Hippocampal formation (tissue), 2 donors: ENCODE measurements at places on chromosomes 12 and 14.

DNA sequence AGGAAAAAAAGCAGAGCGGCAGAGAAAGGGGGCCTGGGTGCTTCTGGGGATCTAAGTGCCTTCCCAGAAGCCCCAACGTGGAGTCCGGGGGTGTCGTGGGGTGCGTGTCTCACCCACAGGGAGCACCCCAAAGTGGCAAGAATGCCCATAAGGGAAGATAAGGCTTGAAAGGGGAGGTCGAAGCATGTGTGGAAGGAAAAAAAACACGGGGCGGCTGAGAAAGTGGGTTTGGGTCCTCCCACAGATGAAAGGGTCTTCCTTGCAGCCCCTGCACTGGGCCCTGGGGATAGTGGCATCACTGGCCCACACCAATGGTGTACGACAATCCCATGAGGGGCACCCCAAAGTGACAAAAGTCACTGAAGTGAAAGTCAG, 275.5 kb downstream of the ALG10 start:
- no peak for DNase-seq

GRCh38 chr14:104390941-104391901, 188.3 kb upstream of the C14orf180 start:
- no peak for DNase-seq

DNA sequence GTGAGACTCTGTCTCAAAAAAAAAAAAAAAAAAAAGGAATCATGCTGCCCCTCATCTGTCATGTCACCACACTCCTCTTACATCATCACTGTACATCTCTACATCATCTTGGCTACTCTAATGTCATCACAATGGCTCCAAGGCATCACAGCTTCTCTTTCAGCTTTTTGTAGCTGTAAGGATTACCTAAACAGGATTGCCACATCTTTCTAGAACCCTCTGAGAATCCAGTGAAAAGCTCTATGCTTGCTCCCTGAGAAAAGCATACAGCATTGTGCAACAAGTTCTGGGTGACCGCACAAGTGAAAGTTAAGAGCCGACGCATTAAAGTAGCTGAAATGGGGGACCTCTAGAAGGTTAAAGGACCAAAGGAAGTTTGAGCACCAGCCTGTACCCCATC, 272.5 kb downstream of the C12orf50 start:
- DNase-seq: no peak

- no peak for DNase-seq
Measured at GRCh38 chr12:56713345-56713744, 11.8 kb downstream of the NACA start.

DNA sequence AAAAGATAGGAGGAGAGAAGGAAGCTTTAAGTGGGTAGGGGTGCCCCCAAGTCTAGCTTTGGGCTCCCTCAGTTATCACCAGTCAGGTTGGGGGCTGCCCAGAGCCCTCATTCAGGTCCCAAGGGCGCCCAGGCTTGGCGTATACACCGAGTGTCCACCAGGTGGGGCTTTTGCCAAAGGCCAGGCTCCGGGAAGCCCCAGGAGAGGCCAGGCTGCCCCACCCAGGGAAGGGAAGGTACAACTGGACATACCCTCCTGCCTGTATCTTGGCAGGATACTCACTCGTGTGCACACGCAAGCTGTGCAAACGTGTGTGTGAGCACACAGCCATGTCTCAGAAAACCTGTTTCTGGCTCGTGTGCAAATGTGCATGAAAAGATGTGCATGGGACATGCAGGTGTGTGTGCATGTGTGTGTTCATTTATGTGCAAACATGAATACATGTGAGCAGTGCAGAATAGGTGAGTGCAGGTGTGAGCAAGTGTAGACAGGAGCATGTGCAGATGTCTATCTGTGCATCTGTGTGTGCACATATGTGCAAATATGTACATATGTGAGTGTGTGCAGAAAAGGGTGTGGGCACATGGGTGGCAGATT, 103.9 kb upstream of the MYL2 start:
- peak; percentile 8 for DNase-seq

- no peak for DNase-seq
Measured at GRCh38 chr14:60922050-60922449, 58.8 kb downstream of the TRMT5 start.

GRCh38 chr12:51351913-51352532, 5.5 kb upstream of the CELA1 start:
- DNase-seq: peak; percentile 39

GRCh38 chr14:30559638-30560091, 707 bp downstream of the G2E3 start:
- DNase-seq: no peak

DNA sequence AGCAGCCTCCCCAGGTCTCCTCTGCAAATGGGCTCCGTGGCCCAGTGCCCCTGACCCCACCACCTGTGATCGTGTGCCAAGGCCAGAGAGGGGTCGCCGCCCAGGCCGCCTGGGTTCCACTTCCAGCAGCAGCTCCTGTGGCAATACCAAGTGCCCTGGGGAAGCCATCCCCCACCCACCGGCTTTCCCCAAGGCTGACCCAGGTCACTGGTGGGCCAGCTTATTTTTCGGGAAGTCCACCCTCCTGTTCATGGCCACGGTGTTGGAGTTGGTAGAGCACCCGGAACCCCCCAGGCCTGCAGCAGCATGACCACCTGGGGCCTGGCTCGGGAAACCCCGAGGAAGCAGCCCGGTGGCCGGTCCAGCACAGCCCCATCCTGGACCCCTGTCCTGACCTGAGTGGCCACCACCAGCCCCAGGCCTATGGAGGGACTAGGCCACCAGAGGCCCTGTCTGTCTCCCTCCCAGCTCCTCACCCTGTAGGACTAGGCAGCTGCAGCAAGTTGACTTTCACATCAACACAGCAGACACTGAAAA, 40.8 kb upstream of the OASL start:
- DNase-seq: no peak

GRCh38 chr12:94550964-94551363, 91.3 kb upstream of the CEP83 start:
- DNase-seq: no peak

DNA sequence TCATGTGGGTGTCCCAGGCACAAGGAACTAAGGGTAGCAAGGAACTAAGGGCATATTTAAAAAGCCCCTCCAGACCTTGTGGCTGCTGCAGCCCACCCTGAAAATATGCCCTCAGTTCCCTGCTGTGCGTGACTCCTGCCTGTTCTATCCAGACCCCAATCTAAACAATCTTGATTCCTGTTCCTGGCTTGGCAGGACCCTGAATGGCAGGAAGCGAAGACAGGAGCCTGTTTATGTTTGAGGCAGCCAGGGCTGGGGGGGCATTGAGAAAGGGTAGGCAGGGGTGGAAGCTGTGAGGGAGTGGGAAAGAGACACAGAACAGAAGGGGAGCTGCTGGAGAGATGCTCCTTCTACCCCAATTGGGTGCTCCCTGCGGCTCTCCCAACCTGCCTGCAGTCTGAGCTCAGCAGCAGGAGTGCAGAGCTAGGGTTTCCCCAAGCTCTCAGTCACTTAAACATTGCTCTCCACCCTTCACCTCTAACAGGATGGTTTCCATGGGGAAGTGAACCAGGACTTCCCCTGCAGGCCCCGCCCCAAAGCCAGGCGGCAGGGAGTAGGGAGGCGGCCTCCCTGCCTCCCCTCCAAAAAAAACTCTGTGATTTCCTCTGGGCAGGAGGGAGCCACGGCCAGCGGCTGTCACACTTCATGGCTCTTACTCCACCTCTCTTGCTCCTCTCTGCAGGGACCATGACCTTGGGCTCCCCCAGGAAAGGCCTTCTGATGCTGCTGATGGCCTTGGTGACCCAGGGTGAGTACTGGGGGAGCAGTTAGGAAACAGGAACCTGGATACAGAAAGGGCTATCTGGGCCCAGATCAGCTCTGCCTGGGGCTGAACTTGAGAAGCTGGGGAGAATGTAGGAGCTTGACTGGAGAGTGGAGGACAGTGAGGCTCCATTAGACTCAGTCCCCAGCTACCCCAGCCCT, 4.7 kb downstream of the ACVRL1 start:
- no peak for DNase-seq

- no peak for DNase-seq
Measured at GRCh38 chr12:48932878-48933277, 7.6 kb upstream of the FKBP11 start.

DNA sequence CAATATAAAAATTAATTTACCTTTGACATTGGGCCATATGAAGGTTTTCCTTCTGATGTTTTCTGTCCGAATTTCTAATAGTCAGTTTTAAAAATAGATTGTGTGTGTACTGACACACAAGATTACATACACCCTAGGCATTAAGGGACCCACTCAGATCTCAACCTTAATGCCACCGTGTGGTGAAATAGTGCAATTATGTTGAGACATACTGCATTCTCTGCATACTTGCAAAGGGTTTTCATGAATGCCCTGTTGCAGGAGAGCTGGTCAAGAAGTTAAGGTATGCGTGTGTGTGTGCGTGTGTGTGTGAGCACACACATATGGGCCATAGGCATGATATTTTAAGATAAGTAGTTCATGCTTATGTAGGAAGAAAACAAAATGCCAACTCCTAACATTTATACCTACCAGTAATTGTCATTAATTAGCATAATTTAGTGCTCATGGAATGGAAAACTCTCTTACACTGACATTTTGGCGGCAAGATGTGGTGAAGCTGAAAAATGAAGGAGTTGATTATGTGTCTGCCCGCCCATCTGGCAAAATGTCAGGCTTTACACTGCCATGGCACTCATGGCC, 58.8 kb downstream of the PIK3C2G start:
- DNase-seq: no peak

- DNase-seq: no peak
Measured at GRCh38 chr12:94722664-94723063, 72.3 kb upstream of the TMCC3 start.
